GM23338 (cell line): ENCODE measurements at places on chromosomes 1 and 21. TPM values are rescaled to one million over a fixed set of nuclear protein-coding genes. Genes with fewer than 3 reads are reported as not detected.

DNA sequence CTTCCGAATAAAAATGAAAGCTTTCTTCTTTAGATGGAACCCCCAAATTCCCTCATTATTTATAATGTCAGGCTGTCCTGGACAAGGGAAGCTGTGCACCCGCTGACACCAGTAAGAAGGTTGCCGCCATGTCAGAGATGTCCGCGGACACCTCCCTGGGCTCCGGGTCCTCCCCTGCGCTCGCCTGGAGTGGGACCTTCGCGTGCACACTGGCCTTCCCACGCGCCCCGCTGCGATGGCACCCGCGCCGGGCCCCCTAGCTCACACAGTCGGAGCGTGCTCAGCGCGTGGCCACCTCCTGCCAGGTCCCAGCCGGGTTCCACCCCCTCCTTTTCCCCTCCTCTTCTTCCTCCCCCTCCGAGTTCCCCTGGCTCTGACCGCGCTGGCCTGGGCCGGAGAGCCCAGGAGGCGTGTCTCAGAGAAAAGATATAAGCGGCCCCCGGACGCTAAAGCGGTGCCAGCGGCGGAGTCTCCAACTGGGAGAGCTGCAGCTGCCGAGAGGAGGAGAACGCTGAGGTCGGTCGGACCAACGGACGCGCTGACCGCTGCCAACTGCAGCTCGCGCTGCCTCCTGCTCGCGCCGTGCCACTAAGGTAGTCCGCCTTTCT lies at the start of gene G0S2:
Gene G0S2, plus strand, starts transcription at position 456 of the 608 bp plus-strand sequence. CDS start 273 bp downstream, outside the sequence.
- peaks cover 67% of the 10 kb centered on the region for H3K27me3 ChIP-seq
- peak; percentile 77 for DNase-seq
- H3K4me1 ChIP-seq: peaks cover 19% of the 10 kb centered on the region
- no peaks in the 10 kb centered on the region for H3K36me3 ChIP-seq
- H3K4me3 ChIP-seq: peak within 1 kb of the TSS; percentile 83

GRCh38 chr1:42282867-42283583 lies 52.0 kb downstream of the FOXJ3 start:
- no peaks in the 10 kb centered on the region for H3K27me3 ChIP-seq
- H3K27ac ChIP-seq: no peak overlapping the region
- no peak for DNase-seq
- no peaks in the 10 kb centered on the region for H3K36me3 ChIP-seq

DNA sequence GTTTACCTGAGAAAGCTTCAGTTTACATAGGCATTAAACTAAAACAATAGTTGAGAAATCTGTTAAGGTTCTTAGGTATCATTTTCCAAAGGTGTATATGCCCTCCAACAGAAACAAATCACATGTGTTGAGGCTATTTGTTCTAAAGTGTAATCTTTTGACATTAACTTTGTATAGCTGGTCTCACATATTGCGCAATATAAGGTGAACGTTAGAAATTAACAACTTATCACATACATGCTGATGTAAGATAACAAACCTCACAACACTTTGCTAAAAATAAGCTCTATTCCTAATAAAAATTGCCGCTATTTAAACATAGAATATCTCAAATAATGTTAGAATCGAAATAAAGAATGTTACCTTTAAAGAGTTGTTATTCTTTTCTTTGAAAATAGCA lies 340.6 kb downstream of the SRGAP2C start:
- H3K27me3 ChIP-seq: peaks cover 5% of the 10 kb centered on the region
- H3K4me3 ChIP-seq: no peak overlapping the region
- no peaks in the 10 kb centered on the region for H3K4me1 ChIP-seq
- no peaks in the 10 kb centered on the region for H3K36me3 ChIP-seq

DNA sequence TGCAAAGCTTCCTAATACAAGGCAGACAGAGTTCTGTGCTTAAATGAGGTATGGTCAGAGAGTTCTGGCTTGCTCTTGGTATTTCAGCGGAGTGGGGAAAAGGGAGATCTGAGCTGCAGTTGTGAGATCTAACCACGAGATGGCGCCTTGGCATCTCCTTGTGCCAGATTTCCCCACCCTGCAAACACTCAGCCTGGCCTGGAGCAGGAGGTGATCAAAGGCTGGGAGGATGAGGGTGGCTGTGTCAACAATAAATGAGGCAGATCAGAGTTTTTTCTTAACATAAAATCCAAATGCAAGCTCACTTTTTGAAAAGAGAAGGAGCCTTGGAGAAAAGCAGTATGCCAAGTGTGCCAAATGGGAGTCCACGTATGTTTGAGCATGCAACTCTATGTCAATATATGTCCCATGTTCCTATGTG lies 4.1 kb upstream of the TFAP2E start:
- peaks cover 4% of the 10 kb centered on the region; the same call in 1 of the 2 replicates for H3K4me1 ChIP-seq
- H3K27me3 ChIP-seq: peaks cover 60% of the 10 kb centered on the region
- no peak overlapping the region for H3K4me3 ChIP-seq
- H3K27ac ChIP-seq: no peak overlapping the region
- peak; percentile 87 for DNase-seq

Gene LYPD8
- total RNA-seq: not detected in 2 replicates
